ENCODE measurements at places on chromosomes 1 and 21.
A peak's percentile ranks its signal among the peaks of the same experiment; 100 is the strongest.

- DNase-seq, result no peak
Observed at GRCh38 chr1:159207774-159208173, 3.1 kb downstream of the ACKR1 start.

GRCh38 chr1:52919051-52919722, 2.4 kb downstream of the ECHDC2 start:
- DNase-seq, result no peak

GRCh38 chr1:231935856-231936255, 309.3 kb downstream of the DISC1 start:
- DNase-seq, result peak; percentile 51

DNA sequence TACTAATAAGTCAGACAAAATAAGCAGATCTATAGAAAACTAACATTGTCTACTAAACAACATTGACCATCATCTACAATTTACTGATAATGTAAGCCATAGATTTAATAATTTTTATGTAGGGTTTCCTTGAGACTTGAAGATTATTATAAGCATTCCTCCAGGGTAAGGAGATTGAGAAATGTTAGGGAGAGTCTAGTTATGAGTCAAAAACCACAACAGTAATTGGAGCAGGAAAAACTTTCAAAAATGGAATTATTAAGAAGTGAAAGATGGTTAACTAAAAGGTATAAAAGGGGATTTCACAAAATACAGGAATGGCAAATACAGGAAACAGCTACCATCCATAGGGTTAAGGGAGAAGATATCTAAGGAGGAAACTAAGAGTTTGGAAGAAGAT, 12.4 kb upstream of the UHMK1 start:
- no peak for DNase-seq

All from NCI-H69 (cell line).